ENCODE measurements at places on chromosomes 3 and 15.

DNA sequence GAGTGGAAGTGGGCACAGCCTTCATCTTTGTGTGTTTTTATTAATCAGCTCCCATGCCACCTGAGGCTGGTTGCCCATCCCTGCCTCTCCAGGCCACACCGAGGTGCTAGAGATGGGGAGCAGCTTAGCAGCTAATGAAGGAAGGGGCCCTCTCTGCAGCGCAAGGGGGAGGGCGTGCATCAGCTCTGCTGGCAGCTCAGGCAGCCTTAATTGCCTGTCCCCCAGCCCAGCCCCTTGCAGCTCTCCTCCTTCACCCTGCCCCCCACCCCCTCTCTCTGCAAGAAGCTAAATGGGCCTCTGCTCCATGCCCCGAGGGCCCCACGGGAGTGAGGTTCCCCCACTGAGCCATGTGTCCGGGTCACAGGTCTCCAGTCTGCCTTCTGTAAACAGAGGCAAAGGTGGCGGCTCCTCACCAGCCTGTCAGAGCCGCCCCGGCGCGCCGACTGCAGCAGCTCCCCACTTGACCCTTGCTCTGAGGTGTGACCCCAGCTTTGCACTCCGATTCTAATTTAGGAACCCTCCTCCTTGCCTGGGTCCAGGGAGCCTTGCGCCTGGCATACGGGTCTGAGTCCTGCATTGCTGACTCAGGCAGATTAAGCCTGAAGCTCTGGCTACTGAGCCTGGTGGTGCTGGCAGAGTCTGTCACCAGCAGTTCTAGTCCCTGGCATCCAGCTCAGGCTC is 27.9 kb upstream of the NTRK3 start:
- DNase-seq = no peak

- DNase-seq = no peak
Measured at GRCh38 chr3:178205740-178206139, 330.5 kb upstream of the KCNMB2 start.

GRCh38 chr3:8112587-8112986 is 389.0 kb upstream of the LMCD1 start:
- no peak for DNase-seq

- no peak for DNase-seq
Measured at GRCh38 chr3:38224357-38224756, 41.3 kb upstream of the SLC22A13 start.
